ENCODE measurements at places on chromosomes 5 and 9. TPM values are rescaled to one million over a fixed set of nuclear protein-coding genes. Genes with fewer than 3 reads are reported as not detected.

The RNF145 gene
- 57.8 TPM for total RNA-seq

The SLC34A3 gene
- not detected for total RNA-seq

The LCN6 gene
- not detected for total RNA-seq

The DMRTA1 gene
- 0.26 TPM for total RNA-seq

The CLTB gene
- 94.3 TPM for total RNA-seq

The FRMPD1 gene
- not detected for total RNA-seq

The MLANA gene
- not detected for total RNA-seq

The OCLN gene
- total RNA-seq: 2.3 TPM

The PSMD5 gene
- total RNA-seq: 31.8 TPM

The TLR4 gene
- 2.6 TPM for total RNA-seq

The PCDHGB1 gene
- 3.1 TPM for total RNA-seq

The FBP2 gene
- not detected for total RNA-seq

The SLC36A2 gene
- not detected for total RNA-seq

The C9orf153 gene
- 0.51 TPM for total RNA-seq

The PITX1 gene
- 3.1 TPM for total RNA-seq

The XRCC4 gene
- total RNA-seq: 6.7 TPM

The ZBTB43 gene
- 11.0 TPM for total RNA-seq

The IPO11 gene
- total RNA-seq: 28.2 TPM

The PCDHA12 gene
- 0.50 TPM for total RNA-seq

The BTNL8 gene
- total RNA-seq: not detected

Measured in fibroblast of lung (primary cell).